ENCODE measurements at places on chromosomes 11 and 22.

- DNase-seq: no peak
Observed at GRCh38 chr11:40328890-40329614, 1130.4 kb downstream of the LRRC4C start.

DNA sequence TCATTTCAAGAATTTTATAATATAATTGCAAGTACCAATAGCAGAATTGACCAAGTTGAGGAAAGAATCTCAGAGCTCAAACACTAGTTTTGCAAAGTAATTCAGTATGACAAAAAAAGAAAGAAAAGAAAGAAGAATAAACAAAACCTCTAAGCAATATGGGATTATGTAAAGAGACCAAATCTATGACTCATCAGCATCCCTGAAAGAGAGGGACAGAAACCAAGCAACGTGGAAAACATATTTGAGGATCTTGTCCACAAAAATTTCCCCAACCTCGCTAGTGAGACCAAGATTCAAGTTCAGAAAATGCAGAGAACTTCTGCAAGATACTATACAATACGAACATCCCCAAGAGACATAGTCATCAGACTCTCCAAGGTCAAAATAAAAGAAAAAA lies 203.7 kb upstream of the DDI1 start:
- DNase-seq: no peak

DNA sequence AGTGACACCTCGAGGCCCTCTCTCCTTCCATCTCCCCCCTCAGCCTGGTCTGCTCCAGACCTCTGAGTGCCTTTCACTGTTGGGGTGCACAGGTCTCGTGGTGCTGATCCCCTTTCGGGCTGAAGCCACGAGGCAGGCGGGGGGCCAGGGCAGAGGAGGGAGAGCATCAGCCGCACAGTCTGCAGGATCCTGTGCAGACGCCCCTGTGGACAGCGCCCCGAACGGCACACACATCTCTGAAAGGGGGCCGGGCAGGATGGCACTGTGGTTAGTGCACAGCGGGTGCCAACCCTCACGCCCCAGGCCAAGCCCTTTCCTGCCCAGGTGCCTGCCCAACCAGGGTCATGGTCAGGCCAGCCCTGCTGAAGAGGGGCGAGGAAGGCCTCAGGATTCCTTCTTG lies 56.7 kb downstream of the CACNA1I start:
- no peak for DNase-seq

- no peak for DNase-seq
Observed at GRCh38 chr11:69496202-69496557, 14.7 kb downstream of the LINC01488 start.

- peak; percentile 57 for DNase-seq
Observed at GRCh38 chr11:35141571-35141971, 2.6 kb downstream of the CD44 start.

- DNase-seq: no peak
Observed at GRCh38 chr22:27386186-27386585, 415.4 kb downstream of the MN1 start.

DNA sequence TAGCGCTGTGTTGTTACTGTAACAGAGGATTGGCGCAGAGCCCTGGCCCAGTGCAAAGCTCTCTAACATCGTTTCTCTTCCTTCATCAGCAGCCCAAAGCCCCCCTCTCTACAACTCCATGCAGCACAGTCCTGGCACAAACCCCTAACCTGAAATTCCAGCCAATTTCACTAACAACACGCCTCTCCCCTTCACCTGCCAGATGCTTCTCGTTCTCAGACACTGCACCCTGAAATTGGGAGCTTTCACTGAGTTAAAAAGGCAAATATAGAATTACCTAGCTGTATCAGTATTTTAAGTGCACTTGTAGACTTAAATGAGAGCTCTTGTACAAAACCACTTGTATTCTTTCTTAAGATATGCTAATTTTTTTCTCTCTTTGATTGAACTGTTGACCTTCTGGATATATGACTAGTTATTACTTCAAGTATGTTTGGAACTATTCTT lies 16.3 kb downstream of the GRAP2 start:
- DNase-seq: no peak

DNA sequence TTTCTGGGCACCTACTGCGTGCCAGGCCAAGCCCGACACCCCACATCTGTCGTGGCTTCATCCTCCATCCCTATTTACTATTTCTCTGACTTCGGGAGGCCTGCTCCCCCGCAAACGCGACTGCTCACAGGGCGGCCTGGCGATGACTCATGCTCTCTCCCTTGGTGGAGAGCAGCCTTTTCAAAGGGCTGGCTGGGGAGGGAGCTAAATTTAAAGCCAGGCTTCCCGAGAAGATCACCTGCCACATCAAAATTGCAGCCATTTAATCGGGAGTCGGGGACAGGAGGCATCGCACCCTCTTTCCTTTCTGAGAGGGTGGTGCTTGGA lies 24.9 kb upstream of the SHISAL1 start:
- no peak for DNase-seq

GRCh38 chr11:69497221-69497787 lies 15.8 kb downstream of the LINC01488 start:
- no peak for DNase-seq

GRCh38 chr22:34841331-34841771 lies 224.6 kb upstream of the ISX start:
- DNase-seq: no peak

GRCh38 chr11:12223771-12224536 lies 113.6 kb downstream of the MICAL2 start:
- DNase-seq: peak; percentile 18

GRCh38 chr22:44407987-44408828 lies 89.8 kb downstream of the RTL6 start:
- no peak for DNase-seq

GRCh38 chr11:134951305-134951700 lies 539.3 kb upstream of the B3GAT1 start:
- no peak for DNase-seq

DNA sequence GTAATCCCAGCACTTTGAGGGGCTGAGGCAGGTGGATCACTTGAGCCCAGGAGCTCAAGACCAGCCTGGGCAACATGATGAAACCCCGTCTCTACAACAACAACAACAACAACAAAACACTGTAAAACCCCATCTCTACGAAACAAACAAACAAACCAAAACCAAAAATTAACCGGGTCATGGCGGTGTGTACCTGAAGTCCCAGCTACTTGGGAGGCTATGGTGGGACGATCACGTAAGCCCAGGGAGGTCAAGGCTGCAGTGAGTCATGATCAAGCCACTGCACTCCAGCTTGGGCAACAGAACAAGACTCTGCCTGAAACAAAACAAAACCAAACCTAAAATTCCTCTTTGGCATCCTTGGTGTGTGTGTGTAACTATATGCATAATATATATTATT lies 7.0 kb upstream of the POLA2 start:
- no peak for DNase-seq

- peak; percentile 92 for DNase-seq
Observed at GRCh38 chr22:39528681-39529486, 3.7 kb downstream of the RPS19BP1 start.

- no peak for DNase-seq
Observed at GRCh38 chr22:19819208-19819910, 35.3 kb downstream of the GNB1L start.

DNA sequence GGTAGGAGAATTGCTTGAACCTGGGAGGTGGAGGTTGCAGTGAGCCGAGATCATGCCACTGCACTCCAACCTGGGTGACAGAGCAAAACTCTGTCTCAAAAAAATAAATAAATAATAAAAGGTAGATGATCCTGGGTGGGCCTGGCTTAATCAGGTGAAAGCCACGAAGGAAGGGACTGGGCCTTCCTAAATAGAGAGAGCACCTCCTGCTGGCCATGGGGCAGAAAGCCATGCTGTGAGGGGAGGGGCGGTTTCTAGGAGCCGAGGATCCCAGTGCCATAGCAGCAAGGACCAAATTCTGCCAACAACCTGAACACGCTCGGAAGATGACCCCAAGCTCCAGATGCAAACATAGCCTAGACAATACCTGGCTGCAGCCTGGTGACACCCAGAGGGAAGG lies 24.5 kb upstream of the DGKZ start:
- DNase-seq: no peak

DNA sequence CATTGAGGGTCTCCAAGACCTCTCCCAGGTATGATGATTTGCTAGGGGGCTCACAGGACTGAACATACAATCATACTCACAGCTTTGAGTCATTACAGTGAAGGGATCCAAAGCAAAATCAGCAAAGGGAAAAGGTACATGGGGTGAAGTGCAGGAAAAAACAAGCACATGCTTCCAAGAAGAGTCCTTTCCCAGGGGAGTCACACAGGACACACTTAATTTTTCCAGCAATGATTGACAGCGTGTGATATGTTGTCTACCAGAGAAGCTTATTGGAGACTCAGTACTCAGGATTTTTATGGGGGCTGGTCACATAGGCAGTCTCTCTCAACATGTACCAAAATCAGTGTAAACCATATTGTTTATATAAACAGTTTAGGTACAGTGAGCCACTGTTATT lies 25.3 kb downstream of the CUL5 start:
- no peak for DNase-seq

DNA sequence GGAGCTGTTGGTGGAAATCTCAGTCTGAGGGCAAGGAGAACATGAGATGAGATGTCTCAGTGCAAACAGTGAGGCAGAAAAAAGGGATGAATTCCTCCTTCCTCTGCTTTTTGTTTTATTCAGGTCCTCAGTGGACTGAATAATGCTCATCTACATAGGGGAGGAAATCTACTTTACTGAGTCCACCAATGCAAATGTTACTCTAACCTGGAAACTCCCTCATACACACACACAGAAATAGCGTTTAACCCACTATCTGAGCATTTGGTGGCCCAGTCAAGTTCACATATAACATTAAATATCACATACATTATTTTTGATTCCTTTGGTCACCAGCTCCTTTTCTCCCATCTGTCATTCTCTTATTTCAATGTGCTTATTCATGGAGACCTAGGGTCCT lies 418.8 kb downstream of the TMEM135 start:
- no peak for DNase-seq

DNA sequence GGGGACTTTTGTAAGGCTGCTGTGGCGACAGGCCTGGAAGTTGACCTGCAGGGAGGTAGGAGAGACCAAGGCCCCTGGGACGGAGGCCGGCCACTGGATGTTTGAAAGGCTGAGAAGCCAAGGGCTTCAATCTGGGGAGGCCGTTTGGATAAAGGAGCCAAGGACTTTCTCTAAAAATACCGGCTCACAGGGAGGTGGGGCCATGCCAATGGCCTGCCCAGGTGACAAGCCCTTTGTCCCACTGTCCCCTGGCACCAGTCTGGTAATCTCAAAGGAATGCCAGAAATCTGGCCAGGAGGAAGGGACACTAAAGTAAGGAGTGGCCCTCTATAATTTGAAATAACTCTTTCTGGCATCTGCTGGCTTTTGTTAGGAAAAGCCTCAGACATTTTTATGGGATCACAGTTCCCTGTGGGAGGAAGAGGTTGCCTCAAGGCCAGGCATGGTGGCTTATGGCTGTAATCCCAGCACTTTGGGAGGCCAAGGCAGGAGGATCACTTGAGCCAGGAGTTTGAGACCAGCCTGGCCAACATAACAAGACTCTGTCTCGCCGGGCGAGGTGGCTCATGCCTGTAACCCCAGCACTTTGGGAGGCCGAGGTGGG lies 1.9 kb upstream of the CHKA start:
- no peak for DNase-seq

- DNase-seq: no peak
Observed at GRCh38 chr11:17720796-17721171, 1.4 kb downstream of the MYOD1 start.

DNA sequence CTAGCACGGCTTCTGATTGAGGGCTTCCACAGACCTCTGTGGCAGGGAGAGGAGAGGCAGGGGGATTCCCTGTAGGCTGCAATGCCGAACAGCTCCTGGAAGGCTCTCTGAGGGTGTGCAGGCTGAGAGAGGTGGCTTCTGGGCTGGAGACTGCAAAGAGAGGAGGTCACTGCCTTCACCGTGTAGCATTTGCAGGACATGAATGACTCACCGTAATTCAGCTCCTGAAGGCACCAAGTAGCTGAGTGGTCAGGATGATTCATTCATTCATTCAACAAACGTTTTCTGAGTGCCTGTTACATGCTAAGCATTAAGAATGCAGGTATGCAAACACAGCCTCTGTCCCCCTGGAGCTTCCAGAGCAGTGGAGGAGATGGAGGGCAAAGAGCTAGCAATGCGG lies 18.0 kb upstream of the EIF3D start:
- no peak for DNase-seq

GRCh38 chr22:29509815-29510214 lies 29.8 kb downstream of the NEFH start:
- no peak for DNase-seq

GRCh38 chr11:59273373-59273841 lies 60.7 kb upstream of the MPEG1 start:
- DNase-seq: no peak

GRCh38 chr22:37560608-37561211 lies 430 bp downstream of the CDC42EP1 start:
- DNase-seq: no peak

- DNase-seq: no peak
Observed at GRCh38 chr22:46587061-46587460, 33.1 kb upstream of the GRAMD4 start.

- no peak for DNase-seq
Observed at GRCh38 chr22:36769541-36770512, 6.1 kb downstream of the IFT27 start.

DNA sequence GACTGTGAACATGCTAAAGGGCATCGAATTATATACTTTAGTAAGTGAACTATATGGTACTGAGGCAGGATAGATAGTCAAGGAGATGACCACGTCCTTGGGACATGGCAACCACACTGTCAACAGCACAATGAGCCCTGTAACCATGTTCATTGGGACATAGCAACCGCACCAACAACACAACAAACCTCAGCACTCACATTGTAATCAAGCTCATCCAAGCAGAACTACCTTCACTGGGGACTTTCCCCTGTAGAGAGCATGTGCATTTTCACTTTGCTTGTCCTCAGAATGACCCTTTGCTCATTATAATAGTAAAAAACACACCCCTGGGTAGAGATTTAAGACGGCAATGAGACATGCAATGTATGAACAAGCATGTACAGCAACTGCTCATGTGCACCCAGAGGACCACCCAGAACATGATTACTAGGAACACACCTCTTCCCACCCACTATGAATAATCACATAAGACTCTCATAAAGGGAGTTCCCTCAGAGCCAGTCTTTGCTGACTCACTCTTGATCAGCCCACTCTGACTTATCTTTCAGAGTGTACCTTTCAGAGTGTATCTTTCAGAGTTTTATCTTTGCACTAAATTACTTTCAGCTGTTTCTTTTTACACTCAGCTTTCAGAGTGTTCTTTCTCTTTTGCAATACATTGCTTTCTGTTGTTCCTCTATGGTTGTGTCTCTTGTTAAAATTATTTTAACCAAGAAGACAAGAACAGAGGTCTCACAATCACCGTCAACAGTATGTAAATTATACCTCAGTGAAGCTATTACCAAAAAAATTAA lies 4.1 kb upstream of the PLAAT2 start:
- DNase-seq: peak; percentile 53
